ENCODE measurements at places on chromosomes 1 and 21. TPM values are rescaled to one million over a fixed set of nuclear protein-coding genes. Genes with fewer than 3 reads are reported as not detected.

PGLYRP4 gene
- total RNA-seq, result not detected

MPL gene
- 0.09 TPM for total RNA-seq

LCE1F gene
- total RNA-seq, result not detected

GRCh38 chr1:40769815-40770214, 13.8 kb upstream of the KCNQ4 start:
- DNase-seq, result no peak

GRCh38 chr1:23588749-23589548, 29.6 kb upstream of the ID3 start:
- no peak for DNase-seq
